Activated T-cell treated with anti-CD3 and anti-CD28 coated beads for 4 hours (primary cell): ENCODE measurements at places on chromosomes 6 and 20.

- no peak for DNase-seq
Measured at GRCh38 chr6:90098001-90098531, 198.6 kb downstream of the BACH2 start.

GRCh38 chr6:150631283-150631983 lies 31.7 kb downstream of the PLEKHG1 start:
- no peak for DNase-seq

GRCh38 chr6:41555326-41556300 lies 9.4 kb downstream of the FOXP4 start:
- DNase-seq, result no peak

DNA sequence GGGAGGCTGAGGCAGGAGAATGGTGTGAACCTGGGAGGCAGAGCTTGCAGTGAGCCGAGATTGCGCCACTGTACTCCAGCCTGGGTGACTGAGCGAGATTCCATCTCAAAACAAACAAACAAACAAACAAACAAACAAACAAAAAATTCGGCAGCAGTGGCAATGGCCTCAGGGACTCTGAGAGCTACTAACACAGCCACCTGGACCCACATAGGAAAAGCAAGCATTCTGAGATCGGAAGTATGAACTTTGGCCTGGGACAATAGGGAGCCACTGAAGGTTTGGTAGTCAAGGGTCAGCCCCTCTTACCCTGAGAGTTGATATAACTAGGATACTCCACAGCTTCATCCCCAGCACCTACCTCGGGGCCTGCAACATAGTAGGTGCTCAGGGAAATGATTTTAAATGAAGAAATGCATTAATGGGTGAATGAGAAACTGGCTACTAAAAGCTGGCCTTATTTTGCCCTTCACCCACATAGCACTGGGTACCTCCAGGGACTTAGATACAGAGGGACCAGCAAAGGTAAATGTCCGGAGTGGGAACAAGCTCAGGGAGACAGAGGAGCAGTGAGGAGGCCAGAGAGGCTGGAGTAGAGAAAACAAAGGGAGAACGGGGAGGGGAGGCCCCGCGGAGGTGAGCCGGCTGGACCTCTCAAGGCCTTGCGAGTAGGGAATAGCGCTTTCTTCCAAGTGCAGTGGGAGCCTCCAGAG lies 46.6 kb upstream of the PTGIS start:
- no peak for DNase-seq

DNA sequence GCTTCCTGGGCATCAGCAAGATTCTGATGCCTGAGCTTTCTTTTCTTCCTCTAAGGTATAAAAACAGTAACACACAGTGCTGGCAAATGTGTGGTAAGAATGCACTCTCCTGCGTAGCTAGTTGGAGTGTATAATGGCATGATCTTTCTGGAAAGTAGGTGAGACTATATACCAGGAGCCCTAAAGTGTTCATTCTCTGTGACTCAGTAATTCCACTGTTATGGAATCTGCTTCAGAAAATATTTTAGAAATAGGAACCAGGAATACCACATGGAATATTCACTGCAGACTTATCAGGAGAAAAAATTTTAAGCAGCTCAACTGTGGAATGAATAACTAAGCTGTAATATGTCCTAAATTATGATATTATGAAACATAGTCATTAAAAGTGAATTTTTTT lies 16.9 kb upstream of the CSE1L start:
- DNase-seq, result no peak

DNA sequence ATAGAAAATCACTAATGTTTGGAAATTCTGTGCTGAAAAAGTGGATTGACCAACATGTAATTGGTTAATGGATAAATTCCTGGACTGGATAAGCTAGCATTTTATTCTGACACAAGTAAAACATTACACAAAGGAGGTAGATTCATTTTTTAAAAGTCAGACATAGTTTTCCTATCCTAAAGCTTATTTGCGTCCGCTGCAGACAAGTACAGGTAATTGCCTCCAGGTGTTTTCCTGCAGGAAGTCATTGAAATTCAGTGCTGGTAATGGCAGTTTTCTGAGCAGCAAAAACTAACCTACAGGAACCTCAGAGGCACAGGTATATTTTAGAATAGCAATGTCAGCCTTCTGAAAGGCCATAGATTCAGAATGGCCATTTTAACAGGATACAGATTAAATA lies 20.0 kb upstream of the HIVEP1 start:
- DNase-seq, result no peak

DNA sequence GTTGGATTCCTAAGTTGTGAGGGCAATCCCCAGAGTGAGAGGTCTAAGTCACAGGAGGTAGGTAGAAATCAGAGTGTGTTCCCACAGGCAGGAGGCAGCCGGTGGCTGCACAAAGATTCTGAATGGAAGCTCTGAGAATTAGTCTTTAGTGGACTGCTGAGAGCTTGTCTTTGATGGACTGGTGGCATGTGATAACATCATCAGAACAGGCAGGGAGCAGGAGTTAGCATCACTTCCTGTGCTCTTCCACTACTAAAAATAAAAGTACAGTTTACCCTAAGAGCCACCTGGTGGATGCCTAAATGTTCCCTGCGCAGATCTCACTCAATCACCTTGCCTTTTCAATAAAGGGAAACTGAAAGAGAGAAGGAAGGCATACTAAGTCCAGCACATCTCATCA lies 294.6 kb upstream of the POU3F2 start:
- DNase-seq, result no peak

GRCh38 chr6:73610444-73611275 lies 43.1 kb downstream of the SLC17A5 start:
- DNase-seq, result no peak
